Liver (tissue), 10 donors: ENCODE measurements at places on chromosomes 2 and 18.

DNA sequence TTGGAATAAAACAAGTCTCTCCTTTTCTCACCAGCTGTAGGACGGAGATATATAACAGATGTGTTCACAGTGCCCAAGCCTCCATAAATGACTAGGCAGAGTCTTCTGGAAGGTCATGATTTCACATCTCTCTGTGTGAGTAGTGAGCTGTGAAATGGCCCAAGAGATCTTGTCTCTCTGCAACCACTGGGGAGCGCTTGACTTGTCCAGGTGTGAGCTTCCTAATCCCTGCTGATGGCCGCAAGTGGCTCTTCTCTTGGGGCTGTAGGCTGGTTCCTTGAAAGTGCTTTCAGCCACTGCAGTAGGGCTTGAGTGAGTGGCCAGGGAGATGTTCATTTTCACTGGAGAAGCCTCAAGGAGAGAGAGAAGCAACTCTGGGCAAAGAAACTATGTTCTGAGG is 38.1 kb upstream of the OTOS start:
- DNase-seq, result no peak

DNA sequence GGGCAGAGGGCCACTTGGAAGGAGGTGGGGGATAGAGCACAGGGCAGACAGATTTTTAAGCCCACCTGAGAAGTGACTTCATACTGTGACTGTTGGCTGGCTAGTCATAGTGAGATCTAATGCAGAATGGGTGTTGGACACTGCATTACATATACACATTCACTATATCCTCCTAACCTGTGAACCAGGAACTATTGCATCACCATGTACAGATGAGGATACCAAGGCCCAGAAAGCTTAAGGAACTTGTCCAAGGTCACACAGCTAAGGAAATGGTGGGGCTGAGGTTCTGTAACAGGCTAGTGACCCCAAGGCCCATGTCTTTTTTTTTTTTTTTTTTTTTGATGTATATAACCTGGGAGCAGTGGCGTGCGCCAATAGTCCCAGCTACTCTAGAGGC is 49.6 kb upstream of the SPRED2 start:
- no peak for DNase-seq

- no peak for DNase-seq
These were observed 395.2 kb downstream of the RAD51AP2 start for GRCh38 chr2:17122887-17123501.

DNA sequence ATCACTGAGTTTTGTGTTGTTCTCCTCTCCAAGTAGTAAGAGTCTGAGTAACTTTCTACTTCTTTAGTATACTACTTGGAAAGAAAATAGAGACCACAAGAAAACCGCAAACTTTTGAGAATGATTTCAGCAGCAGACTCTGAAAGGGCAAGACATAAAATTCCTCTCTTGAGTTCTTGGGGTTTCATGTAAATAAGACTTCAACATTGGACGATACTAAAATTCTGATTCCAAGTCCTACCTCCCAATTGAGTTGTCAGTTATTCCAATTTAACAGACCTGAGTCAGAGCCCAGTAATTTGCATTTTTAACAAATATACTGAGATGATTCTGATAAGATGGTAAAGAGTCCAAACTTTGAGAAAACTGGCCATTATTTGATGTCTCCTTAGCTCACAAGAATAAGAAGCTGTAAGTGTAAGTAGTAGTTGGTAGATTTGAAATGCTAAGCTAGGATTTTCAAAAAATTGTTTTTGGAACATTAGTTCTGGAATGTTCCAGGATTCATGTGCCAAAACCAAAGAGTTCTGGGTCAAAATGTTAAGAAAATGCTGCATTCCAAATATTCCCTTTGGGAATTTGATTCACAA is 261.6 kb upstream of the SPOPL start:
- DNase-seq, result no peak

DNA sequence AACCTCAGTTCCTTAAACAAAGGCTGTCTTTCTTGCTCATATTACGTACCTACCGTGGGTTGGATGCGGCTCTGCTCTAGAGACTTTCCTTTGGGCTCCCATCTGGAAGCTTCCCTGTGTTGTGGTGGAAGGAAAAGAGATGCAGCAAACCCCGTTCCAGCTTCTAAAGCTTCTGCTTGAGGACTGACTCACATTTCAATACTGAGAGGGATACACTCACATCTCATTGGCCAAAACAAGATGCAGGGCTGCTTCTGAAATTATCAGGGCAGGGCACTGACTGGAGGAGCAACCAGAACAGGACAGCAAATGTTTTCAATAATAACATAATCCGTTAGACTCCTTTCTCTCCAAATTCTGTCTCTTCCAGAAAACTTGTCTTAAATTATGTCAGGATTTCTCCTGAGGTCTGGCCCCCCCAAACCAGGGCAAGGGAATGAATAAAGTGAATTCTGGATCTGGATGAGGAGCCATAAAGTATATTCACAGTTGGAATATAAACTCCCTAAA is 4.5 kb upstream of the MYO5B start:
- no peak for DNase-seq

DNA sequence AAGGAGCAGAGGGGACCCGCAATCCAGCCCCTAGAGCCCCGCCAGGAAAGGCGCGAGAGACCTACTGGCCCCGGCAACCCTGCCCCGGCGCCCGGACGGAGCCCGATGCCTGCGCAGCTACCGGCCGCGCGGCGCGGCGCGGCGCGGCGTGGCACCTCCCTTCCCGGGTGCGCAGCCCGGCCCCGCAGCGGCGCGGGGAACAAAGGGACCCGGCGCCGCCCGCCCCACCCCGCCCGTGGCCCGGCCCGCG is 307 bp downstream of the CDH2 start:
- DNase-seq, result no peak

GRCh38 chr2:100537918-100538317 is 24.9 kb upstream of the PDCL3 start:
- DNase-seq, result no peak

- no peak for DNase-seq
These were observed 10.6 kb downstream of the UBE2F start for GRCh38 chr2:237977380-237977779.

GRCh38 chr2:39487398-39488250 is 50.5 kb upstream of the MAP4K3 start:
- no peak for DNase-seq

DNA sequence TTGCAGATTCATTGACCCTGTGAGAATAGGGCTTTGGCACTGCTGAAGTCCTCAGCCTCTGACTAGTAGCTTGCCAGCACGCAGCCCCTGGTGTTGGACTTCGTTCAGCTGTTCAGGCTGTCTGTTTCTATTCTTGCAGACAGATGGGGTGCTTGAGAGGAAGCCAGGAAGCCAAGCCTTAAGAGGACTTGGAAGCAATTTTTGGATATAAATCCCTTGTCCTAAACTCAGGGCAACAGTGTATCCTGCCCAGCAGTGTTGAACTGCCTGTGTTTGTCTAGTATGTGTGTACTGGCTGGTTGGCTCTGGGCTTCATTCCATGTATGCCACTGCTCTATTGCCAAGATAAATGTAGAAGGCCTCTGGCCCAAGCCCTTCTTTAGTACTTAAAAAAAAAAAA is 108.6 kb downstream of the COMMD1 start:
- no peak for DNase-seq

DNA sequence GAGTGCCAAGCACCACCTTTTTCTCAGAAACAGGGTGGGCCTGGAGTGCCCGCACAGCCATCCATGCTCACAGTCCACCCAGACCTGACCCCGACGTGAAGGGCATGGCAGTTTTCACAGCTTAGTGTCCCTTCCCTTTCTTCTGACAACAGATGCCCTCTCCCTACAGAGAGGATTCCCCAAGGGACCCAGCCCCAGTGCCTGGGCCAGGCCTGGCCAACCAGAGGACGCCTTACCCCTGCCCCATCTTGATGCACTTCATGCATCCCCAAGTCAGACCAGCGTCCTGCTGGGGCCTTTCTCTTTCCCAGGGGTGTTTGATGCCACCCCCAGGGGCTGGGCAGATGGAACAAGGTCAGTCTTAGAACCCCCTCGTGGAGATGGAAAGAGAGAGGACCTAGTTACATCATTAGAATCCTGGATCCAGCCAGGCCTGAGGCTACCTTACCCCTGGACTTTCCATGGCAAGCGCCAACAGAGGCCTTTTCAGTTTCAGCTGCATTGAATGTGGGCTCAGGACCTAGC is 3.8 kb downstream of the ANKMY1 start:
- no peak for DNase-seq

DNA sequence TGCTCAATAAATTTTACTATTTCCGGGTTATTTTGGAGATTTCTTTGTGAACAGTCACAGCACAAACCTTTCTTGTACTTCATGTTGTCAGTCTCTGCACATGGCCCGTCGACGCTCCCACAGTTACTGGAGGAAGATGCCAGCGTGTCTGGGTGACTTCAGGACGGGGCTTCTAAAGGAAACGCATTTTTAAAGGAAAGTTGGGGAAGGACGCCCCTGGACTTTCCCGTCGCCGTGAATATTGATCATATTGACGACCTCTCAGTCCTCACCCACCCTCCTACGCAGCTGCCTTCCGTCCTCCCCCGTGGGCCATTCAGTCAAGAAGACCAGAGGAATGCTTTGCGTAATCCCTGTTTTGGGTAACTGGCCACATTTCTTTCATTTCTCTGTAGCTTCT is 71.1 kb upstream of the SNTG2 start:
- DNase-seq, result peak; percentile 23

GRCh38 chr18:26741048-26741447 is 124.5 kb downstream of the AQP4 start:
- DNase-seq, result no peak

- no peak for DNase-seq
These were observed 83.0 kb upstream of the CHRNA1 start for GRCh38 chr2:174846941-174847938.

DNA sequence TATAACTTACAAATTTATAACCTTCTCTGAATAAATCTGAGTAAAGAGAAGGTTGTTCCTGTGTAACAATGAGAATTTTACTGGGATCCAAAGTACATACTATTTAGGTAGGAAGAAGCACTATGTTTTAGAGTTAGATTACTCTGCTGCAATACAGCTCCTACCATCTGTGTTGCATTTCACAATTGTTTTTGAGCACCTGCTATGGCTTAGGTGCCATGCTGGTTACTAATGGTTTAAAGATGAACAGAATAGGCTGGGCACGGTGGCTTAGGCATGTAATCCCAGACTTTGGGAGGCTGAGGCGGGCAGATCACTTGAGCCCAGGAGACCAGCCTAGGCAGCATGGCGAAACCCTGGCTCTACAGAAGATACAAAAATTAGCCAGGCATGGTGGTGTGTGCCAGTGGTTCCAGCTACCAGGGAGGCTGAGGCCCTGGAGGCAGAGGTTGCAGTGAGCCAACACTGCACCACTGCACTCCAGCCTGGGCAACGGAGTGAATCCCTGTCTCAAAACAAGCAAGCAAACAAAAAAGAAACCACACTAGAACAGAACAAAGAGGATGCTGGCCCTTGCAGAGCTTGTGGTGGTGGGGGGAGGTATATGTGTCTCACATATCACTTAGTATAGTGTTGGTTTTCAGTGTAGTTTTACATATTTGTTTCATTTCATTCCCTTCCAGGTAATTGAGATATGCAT is 56.7 kb downstream of the SPTBN1 start:
- no peak for DNase-seq

DNA sequence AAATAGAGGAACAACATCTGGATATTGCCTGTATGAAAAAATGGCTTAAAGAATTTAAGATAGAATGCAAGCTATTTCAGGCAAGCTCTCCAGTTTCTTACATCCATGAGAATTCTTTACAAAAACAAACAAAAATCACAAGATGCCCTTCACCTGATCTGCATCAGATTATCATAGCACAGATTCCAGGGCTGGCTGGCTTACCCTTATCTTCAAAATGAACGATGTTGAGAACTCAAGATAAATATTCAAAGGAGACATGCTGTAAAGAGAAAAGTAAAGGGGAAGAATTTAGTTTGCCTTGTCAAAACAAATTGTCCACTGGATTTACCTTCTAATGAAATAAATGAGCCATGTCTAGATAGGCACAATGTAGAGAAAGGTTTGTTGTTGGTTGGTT is 18.7 kb upstream of the SLC40A1 start:
- no peak for DNase-seq

GRCh38 chr18:24262087-24262486 is 123.2 kb downstream of the CABYR start:
- DNase-seq, result no peak

- no peak for DNase-seq
These were observed 94.6 kb upstream of the LGALSL start for GRCh38 chr2:64359171-64359891.

GRCh38 chr2:25000036-25000435 is 28.3 kb upstream of the DNAJC27 start:
- no peak for DNase-seq

DNA sequence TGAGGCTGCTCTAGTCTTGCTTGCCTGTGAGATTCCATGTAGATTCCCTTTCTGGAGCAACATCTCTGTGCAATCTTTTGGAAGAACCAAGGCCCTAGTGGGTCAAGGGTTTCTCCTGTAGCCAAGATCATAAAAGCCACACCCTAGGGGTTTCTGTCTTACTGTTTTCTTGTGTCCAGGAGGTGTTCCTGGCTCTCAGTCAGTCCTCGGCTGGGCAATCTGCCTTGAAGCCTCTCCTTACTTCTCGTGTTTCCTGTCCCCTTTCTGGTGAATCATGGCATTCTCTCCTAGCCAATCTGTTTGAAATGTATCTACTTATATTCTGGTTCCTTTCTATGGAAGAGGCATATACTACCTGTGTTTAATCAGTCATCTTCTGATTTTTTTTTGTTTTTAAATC is 484.8 kb upstream of the UBE2E3 start:
- DNase-seq, result no peak

DNA sequence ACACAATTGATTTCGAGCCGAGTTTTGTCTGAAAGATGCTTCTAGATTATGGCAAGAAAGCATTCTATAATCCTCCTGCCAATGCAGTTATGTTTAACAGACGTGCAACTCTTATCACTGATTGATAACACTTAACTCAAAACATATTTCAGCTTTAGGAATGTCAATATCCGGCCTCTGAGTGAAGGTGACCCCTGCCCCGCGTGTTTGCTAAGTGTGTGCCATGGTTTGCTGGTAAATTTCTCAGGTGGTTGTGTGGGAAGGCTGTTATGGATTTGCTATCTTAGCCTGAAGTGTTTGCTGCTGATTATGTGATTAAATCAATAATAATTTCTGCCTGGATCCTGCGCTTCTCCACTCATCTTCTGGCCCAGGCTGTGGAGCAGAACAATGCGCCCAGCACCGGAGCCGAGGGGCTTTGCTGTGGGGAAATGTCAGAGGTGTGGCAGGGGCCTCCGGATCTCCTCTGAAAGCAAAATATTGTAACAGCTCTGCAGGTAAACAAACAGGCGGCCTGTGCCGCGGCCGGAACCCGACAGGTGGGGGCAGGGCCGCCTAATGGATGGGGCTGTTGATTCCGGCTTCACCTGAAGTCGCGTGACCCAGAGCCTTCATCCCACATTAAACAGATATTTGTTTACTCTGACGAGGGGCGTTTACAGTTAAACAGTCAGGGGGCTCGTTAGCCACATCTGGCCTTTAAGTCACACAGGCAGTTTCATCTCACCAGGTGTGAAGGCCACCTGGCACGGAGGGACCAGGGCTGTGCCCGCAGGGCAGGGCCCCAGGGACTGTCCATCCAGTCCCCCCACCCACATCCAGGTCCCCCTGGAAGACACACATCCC is 210.7 kb upstream of the SALL3 start:
- DNase-seq, result peak; percentile 33

- DNase-seq, result no peak
These were observed 8.6 kb upstream of the ACYP2 start for GRCh38 chr2:54106631-54107454.

- DNase-seq, result no peak
These were observed 73.3 kb downstream of the NAB1 start for GRCh38 chr2:190722061-190722759.
